Trophoblast cell (in vitro differentiated cells and primary cell): ENCODE measurements at places on chromosomes 5 and 9.
A peak's percentile ranks its signal among the peaks of the same experiment; 100 is the strongest.

- DNase-seq = no peak
Measured at GRCh38 chr9:31302620-31303418, 1081.6 kb upstream of the ACO1 start.

DNA sequence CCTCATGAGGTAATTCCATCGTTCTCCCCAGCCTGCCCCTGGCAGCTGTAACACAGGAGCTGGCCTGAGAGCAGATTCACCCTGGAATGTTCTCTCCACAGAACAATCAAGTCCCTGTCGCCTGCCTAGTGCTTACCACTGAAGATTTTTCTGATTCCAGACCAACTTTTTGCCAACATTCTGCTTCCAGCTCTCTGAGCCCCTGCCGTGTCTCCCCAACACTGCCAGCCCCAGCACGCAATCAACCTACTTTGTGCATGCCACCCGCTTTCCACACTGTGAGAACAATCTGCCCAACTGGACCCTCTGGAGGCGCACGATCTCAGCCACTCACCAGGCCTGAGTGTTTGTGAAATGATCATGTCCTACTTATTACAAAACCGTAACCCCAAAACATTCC is 62.6 kb downstream of the PSMB7 start:
- no peak for DNase-seq

- no peak for DNase-seq
Measured at GRCh38 chr5:29263915-29264351, 1929.6 kb upstream of the CDH6 start.

DNA sequence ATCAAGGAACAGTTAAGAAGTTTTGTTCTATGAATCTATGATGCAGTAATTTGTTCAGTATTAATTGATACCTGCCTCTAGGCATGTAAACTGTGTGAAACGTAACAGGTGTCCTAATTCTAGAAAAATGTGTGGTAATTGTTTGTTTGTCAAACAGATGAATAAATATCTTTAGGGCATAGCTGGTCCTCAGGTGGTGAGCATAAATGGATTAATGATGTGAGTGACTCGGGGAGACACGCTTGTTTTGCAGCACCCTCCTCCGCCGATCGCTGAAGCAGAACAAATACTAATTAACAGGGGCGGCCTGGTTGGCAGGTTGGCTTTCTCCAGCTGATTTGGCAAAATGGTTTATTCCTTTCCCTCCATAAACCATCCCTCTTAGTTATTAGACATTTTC is 88.8 kb downstream of the TLE4 start:
- no peak for DNase-seq

- DNase-seq = no peak
Measured at GRCh38 chr5:38286002-38286401, 27.6 kb downstream of the EGFLAM start.

DNA sequence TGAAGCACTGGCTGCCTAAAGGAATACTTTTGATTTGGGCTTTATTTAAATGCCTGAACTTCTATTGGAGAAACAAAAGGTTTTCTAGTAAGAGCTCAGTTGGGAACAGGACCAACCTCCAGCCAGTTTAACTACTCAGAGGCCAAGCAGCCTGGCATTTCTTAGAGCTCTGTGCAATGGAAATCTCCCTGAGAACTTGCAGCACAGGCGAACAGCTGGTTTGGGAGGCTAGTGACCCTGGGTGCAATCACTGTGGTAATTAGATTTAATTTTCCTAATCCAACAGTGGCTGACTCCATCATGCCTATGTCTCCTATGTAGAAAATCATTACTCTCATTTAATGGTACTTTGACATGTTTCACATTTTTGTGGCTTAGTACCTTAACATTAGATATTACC is 1.0 kb upstream of the CDH6 start:
- DNase-seq = no peak

- DNase-seq = no peak
Measured at GRCh38 chr5:8060235-8060952, 191.4 kb downstream of the MTRR start.

GRCh38 chr5:57538341-57538955 is 55.8 kb upstream of the ACTBL2 start:
- no peak for DNase-seq

DNA sequence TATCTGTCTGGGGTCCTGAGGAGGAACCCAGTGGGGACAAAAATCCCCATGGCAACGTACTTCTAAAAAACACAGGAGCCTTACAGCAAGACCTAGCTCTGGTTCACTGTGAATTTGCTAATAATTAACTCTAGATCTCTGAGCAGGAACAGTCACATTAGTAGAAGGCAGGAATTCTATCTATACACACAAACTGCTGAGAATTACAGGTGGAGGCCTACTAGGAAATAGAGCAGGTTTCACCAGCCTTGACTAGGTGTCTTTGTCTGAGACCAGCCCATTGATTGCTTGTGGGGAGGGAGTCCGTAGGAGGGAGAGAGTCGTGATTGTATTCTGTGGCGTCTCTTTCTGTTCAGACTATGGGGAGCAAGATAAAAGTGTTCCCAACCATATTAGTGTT is 44.8 kb downstream of the PRLR start:
- DNase-seq = no peak

DNA sequence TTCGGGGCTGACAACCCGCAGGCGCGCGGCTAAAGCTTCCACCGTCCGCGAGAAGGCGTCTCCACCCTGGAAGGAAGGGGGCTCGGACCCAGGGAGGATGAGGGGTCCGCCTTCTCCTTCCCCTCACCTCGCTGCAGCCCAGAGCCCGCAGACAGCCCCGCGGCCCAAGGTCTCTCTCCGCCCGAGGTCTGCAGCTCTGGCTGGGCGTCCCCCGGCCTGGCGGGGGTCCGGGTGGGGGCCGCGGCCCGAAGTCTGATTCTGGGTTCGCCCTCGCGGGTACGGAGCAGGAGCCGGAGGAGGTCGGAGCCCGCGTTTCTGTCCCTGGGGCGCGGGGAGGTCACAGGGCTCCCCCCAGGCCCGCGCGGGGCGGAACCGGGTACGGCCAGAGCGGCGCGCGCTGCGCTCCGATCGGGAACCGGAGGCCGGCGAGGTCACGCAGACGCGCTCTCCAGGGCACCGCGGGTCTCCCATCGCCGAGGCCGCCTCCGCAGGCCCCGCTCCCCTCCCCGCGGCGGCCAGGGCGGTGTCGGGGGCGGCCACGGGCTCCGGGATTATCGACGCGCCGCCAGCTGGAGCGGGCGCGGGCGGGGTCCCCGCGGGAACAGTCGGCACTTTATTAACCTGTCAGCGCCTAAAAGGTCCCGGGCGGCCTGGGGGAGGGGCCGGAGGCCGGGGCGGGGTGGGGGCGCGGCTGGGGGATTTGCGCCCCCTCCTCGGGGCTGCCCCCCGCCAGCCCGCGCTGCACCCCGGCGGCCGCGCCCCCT is 11.6 kb downstream of the LHX3 start:
- DNase-seq = no peak

GRCh38 chr9:36317766-36318165 is 59.5 kb upstream of the GNE start:
- DNase-seq = no peak

DNA sequence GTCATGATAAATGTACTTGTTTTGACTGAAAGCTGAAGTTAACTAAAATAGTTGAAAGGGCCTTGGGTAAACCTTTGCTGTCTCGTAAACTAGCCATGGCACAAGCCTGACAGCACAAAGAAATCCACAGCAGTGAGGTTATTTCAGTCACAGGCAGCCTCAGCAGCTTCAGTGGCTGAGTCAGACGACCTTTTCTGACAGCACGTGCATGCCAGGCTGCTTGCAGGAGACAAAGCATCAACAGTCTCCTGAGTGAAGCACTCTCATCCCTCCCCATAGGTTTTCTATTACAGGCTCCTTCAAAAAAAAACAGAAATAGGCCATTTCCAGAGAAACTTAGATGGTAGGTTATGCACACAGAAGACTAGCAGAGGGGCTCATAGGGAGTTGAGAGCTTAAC is 34.6 kb downstream of the OXCT1 start:
- peak; percentile 9 for DNase-seq

DNA sequence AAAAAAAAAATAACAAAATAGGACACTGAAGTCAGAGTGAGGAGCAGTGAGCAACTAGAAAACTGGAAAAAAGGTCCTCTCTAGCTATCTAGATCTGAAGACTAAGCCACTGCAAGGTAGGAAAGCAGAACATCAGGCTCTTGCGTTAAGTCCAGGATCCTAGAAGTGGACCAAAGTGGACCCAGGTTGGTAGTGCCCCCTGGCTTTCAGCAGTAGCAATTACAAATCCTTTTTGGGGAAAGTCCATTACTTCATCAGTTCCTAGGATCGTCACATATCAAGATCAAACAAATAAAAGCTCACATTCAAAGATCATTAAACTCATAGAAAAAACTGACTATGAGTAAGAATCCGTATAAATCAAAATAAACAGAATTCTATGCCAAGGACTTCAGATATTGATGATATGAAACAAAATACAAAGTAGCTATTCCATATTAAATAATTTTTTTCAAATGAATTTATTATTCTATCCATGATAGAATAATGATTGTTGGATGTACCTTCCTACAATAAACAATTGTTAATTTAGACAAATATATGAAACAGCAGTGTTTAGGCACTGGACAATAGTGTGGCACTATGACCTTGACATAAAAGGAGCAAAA is 6.5 kb upstream of the RICTOR start:
- peak; percentile 86 for DNase-seq

DNA sequence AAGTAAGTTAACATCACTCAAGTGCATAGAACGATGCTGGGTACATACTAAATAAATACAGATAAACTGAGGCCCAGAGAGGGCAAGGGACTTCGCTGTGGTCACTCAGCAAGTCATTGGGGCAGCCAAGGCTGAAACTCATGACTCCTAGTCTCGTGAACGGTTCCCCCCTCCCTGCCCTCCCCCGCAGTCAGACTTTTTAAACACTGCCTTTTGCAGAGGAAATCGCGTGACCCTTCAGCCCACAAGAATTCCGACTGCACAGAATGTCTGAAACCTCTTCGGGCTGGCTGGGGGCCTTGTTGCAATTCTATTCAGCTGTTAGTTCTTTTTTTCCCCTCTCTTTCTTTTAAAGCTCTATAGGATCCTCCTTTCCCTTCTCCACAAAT is 28.1 kb downstream of the NEK6 start:
- peak; percentile 67 for DNase-seq

DNA sequence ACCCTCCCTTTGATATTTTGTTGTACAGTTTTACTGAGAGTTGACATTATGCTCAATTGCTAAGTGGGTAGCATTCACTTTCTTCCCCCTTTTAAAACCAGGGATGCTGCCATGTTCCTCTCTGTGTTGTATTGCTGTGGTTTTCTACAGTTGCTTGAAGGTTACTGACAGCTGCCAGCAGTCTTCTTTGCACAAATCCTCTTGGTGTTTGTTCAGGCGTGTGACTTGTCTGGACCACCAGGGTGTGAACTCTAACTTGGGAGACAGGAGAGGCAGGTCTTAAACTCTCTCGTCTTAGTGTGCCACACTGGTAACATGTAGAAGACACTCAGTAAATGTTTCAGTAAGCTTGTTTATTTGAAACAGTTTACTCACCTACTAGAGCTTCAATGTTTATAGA is 25.1 kb downstream of the SLC44A1 start:
- DNase-seq = no peak

- peak; percentile 55 for DNase-seq
Measured at GRCh38 chr5:40410964-40411635, 268.6 kb upstream of the PTGER4 start.

- DNase-seq = no peak
Measured at GRCh38 chr5:113123618-113124017, 147.0 kb downstream of the DCP2 start.

DNA sequence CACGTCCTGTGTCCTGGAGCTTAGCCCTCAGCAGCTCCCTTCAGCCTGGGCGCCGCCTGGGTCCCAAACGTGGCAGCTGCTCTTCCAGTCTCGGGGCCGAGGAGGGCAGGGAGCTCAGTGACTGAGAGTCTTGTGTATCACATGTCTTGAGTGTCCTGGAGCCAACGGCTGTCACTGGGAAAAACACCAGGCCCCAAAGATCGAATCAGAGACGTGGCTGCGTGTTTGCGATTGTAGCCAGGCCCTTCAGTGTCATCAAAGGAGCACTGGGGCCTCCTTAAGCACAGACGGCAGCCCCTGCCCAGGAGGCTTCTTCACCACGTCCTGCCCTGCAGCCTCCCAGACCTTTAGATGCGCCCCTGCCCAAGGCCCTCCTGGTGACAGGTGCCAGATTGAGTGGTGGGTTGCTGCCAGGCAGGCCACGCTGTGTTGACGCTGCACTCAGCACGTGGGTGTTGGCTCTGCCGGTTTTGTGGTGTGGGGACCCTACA is 5.7 kb upstream of the EXOC3 start:
- no peak for DNase-seq

DNA sequence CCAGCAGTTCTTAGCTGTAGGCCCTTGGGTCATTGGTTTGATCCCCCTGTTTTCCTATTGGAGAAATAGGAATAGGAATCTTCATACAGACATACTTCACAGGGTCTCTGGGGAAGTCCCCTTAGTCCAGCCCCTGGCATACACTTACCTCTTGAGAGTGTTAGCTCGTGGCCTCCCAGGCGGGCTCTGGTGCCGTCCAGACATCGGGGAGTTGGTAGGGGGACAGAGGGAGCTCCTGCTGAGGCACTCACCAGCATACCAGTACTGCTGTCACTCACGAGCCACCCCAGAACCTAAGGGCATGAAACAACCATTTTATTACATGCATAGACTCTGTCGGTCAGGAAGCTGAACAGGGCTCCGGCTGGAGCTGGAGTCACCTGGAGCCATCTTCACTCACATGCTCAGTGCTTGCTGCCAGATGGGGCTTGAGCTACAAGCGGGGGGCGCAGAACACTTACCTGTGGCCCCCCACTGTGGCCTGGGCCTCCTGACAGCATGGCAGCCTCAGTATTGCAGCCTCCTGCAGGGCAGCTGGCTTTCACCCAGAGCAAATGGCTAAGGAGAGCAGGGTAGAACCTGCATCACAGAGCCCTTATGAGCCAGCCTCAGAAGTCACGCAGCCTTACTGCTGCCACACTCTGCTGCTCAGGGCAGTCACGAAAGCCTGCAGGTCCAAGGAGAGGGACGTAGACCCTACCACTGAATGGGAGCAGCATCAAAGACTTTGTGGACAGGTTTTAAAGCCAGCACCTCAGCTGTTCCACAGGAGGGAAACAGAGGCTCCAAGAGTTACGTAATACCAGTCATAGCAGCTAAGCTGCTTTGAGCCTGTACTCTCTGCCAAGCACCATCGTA is 58.3 kb upstream of the ANGPTL2 start:
- DNase-seq = no peak

DNA sequence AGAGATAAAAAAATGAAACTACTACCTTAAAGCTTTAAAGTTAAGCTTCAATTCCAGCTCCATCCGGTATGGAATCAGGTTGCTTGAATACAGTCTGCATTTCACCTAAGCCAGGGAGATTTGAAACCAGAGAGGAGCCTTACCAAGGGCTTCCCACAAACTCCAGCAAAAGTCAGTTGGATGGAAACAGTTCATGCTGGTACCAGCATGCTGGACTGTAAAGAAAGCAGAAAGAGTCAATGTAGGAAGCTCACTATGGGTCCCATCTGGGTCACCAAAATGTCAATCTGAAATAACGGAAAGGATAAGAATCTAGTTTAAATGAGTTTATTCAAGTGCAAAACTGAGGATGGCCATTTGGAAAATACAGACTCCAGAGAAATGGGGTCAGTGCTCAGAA is 65.3 kb downstream of the CDO1 start:
- DNase-seq = peak; percentile 92

GRCh38 chr5:56814361-56814962 is 887 bp upstream of the MAP3K1 start:
- DNase-seq = peak; percentile 36

GRCh38 chr5:61626639-61627282 is 294.7 kb downstream of the ZSWIM6 start:
- no peak for DNase-seq

- DNase-seq = peak; percentile 99
Measured at GRCh38 chr5:176388444-176389134, at the start of the genes HIGD2A and NOP16. TSS of gene HIGD2A (plus strand) at chr5:176388751. CDS start at chr5:176388820, 69 bp downstream. TSS of gene NOP16 (minus strand) at chr5:176388598. CDS start at chr5:176388539, 59 bp downstream.
